Activated B cell treated with CpG ODN at 0.5 μM for 24 hours (primary cell): ENCODE measurements at places on chromosomes 7 and 10. TPM values are rescaled to one million over a fixed set of nuclear protein-coding genes. Genes with fewer than 3 reads are reported as not detected.

Gene SKAP2
- 70.3 and 75.6 TPM in 2 replicates for total RNA-seq

DNA sequence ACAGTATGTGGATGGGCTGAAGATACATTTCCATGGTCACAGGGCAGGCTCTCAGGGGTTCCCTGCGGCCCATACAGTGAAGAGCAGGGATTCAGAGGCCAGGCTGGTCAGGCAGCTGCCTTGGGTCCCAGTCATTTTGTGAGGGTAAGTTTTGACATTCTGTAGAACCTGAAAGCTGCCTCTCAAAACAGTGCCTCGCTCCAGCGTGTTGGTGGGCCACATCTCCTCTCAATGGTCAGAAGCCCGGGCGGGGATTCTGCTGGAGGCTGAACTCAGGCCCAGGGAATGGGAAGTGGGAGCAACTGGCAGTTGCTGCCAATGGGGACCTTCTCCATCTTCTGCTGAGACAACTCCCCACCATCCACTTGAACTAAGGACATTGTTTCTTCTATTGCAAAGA lies 190.0 kb downstream of the PTPN20 start:
- DNase-seq, result no peak

Gene HTR5A
- total RNA-seq, result not detected in 2 replicates

Gene HIPK2
- 21.1 and 23.0 TPM in 2 replicates for total RNA-seq

DNA sequence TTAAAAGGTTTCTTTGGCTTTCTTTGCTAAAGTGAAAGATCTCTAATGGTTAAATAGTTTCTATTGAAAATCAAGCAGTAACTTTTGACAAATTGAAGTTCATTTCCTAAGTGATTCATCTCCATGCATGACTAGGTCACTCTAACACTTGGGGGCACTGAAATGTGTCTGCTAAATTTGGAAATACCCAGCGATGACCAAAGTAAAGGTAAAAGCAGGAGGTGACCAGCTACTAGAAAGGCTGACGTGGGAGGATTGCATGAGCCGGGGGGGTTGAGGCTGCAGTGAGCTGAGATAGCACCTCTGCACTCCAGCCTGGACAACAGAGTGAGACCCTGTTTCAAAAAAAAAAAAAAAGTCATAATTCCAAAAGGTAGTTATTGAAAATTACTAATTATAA lies 111.8 kb upstream of the GPR141 start:
- no peak for DNase-seq

- DNase-seq, result no peak
These were observed 14.4 kb downstream of the CCDC6 start for GRCh38 chr10:59891936-59892335.

- no peak for DNase-seq
These were observed 55.8 kb upstream of the DYNC1I1 start for GRCh38 chr7:95716357-95717122.

DNA sequence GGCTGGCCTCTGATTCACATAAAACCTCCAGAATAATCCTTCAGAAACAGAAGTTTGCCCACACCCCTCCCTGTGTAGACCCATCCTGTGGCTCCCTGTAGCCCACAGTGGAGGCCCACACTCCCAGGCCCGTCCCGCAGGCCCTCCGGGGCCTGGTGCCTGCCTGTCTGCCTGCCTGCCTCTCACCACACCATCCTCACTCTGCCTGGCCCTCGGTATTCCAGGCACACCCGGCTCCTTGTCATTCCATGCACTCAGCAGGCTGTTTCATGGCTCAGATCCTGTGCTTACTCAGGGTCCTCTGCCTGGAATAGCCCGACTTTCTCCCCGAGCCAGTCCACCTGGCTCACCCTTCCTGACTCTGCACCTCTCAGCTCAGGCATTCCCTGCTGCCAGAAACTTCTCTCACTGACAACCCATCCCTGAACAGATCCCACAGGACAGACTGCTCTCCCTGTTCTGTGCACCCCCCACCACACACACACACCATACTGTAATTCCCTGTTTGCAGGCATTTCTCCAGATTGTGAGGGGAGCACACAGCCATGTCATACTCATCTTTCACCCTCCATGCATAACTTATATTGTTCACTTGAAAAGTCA lies 498.0 kb upstream of the ZMIZ1 start:
- DNase-seq, result no peak

Gene SCART1
- 2.8 TPM in 2 replicates for total RNA-seq

Gene URGCP
- 21.6 and 23.3 TPM in 2 replicates for total RNA-seq
